ENCODE measurements at places on chromosomes 4 and X. TPM values are rescaled to one million over a fixed set of nuclear protein-coding genes. Genes with fewer than 3 reads are reported as not detected.

The CHRDL1 gene
- 13.4 TPM for total RNA-seq

The ZNF157 gene
- 0.49 TPM for total RNA-seq

The GLOD5 gene
- not detected for total RNA-seq

The SHROOM2 gene
- total RNA-seq, result 3.1 TPM

The NAP1L2 gene
- 1.3 TPM for total RNA-seq

The CCNA2 gene
- 18.4 TPM for total RNA-seq

The ADH1A gene
- not detected for total RNA-seq

The SSX4B gene
- total RNA-seq, result not detected

The PRDM5 gene
- total RNA-seq, result 37.0 TPM

The PASD1 gene
- total RNA-seq, result not detected

The GASK1B gene
- total RNA-seq, result 46.3 TPM

The SYNPO2 gene
- 26.7 TPM for total RNA-seq

The FAM133A gene
- total RNA-seq, result 0.30 TPM

The CNGA1 gene
- total RNA-seq, result 3.4 TPM

The CENPVL2 gene
- total RNA-seq, result not detected

The AFP gene
- total RNA-seq, result not detected

The CYSLTR1 gene
- total RNA-seq, result 6.6 TPM

The NRK gene
- 36.1 TPM for total RNA-seq

All from skin of body (tissue), 3 donors.